Fibroblast of mammary gland (primary cell): ENCODE measurements at places on chromosomes 5 and 9.
A peak's percentile ranks its signal among the peaks of the same experiment; 100 is the strongest.

DNA sequence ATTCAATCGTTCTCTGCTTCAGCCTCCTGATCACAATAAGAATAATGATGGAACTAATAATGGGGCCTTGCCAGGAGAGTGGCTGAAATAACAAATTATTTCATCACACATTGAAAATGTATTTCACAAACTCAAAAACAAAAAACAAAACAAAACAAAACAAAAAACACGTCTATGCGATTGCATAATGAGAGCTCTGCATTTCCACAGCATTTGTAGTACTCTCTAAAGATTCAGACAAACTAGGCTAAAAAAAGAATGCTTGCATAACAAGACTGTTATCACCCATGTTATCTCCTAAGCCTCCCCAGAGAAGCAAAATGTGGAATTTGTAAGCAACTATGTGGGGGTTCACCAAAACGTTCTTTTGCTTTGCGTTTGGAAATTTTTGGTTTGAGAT lies 48.1 kb downstream of the PRELID2 start:
- DNase-seq: no peak

DNA sequence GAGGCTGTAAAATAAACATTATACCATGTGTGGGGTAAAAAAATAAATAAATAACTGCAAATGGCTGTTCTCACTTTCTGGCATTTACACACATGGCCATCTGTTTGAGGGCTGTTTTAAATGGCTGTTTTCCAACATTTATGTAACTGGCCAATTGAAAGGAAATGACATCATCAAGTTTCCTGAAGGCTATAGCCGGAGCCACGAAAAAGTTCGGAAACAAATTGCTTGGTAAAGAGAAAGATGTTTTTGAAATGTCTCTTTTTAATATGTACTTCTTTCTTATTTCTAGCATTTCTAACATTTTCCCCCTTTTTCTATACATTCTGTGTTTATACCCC lies 95.4 kb upstream of the DAB2 start:
- peak; percentile 92 for DNase-seq

DNA sequence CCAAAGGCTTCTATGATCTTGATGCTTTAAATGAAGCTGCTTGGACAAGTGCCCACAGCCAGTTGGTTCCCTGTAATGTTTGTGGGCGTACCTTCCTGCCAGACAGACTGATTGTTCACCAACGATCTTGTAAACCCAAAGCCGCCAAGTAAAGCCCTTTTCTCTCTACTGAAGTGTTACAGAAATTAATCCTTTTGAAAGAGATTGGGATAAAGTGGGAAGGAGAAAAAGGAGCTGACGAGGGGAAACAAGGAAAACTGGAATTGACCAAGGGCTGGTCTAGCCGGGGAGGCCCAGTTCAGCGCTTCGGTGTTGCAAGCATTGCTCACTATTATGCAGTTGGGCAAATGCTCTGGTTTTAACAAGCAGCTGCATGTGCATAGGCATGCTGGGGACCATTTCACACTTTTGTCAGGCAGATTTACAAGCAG lies 53.2 kb downstream of the ZNF474 start:
- peak; percentile 88 for DNase-seq

- peak; percentile 61 for DNase-seq
Measured at GRCh38 chr5:163569284-163569683, 63.9 kb downstream of the MAT2B start.

DNA sequence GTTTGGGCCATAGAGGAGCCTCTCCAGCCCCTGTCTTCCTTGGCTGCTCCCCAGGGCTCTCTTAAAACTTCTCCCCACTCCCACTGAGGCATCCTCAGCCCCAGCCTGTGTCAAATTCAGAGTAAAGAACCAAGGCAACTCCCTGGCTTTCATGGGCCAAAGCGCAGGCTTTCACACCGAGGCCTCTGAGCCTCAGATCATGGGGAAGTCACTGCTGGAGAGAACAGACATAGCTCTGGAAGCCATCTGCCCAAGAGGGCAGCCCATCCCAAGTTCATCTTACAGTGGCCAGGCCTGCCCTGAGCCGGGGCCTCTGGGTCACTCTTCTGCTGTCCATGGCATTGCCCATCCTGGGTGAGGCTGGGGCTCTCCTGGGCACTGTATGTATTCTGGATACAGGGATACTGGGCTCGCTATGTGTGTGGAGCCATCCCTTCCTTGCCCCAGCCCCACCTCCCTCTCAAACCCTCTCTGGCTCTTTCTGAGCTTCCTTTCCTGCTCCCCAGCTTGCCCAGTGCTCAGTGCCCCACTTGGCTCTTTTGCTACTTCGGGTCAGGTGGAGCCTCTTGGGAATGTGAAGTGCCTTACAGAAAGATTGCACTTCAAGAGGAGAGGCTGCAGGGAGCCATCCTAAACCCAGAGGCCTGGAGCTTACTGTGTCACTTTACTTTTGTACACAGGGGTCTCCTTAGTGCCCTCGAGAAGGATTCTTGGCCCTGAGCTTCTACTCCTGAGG lies 33.0 kb downstream of the TGFBI start:
- no peak for DNase-seq

DNA sequence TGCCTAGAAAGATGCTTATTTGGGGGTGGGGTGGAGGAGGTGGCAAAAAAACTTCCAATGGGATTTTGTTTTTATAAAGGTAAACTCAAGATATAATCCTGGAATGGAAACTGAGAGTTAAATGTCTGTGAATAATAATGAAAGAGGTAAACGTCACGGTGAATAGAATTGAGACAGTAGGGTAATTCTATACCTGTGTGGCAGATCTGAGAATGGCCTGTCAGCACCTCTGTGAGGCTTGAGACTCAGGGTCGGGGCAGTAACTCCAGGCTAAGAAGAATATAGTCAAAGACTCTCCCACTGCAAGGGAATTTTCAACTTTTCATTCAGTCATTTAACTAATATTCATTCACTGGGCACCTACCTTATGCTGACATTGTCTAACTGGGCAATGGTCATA lies 581.2 kb upstream of the ZNF608 start:
- DNase-seq: no peak

DNA sequence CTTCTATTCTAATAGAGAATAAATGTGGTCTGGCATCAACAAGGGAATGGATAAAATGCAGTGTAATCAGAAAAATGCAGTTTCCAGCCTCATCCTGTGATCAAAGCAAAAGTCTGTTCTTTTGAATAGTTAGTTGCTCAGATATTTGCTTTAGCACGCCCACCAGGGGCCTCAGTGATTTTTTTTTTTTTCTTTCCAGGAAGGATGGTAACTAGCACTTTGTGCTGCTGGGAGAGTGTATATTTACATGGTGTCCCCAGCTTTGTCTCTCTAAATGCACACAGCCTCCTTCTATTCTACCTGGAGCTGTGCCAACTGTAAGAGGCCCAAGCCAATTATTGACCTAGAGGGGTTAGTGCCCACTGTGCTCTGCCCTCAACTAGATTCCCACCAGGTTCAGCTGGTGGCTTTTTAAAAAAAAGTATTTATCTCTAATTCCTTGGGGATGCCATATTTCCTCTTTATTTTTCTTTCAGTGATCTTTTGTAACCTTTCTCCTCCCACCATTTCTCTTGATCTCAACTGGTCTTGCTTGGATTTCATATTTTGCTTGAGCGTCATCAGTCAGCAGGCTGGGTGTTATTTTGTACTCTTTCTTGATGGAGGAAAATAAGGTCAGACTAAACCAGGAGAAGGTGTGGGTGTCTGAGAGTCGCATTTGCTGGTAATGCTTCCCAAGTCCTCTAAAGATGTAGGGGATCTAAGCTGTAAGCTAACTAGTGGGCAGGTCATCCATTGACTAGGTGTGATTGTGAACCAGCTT lies 193.0 kb upstream of the C9orf72 start:
- DNase-seq: no peak

DNA sequence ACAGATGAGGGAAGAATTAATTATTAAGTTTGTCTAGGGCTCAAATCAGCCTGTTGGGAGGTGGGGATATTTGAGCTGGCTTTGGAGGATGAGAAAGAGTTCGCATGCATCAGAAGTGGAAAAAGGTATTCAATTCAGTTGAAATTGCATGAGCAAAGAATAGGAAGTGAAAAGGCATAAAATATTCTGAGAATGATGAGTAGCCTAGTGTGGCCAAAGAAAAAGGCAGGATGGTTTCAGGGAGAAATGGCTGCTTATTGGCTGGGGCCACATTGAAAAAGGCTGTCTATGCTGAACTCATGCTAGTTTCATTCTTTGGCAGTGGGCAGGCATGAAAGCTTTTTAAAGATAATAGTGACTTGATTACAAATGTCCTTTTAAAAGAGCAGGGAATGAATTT lies 235.4 kb upstream of the RIOK2 start:
- no peak for DNase-seq

GRCh38 chr9:126804198-126804695 lies 593 bp upstream of the ZBTB43 start:
- DNase-seq: no peak

DNA sequence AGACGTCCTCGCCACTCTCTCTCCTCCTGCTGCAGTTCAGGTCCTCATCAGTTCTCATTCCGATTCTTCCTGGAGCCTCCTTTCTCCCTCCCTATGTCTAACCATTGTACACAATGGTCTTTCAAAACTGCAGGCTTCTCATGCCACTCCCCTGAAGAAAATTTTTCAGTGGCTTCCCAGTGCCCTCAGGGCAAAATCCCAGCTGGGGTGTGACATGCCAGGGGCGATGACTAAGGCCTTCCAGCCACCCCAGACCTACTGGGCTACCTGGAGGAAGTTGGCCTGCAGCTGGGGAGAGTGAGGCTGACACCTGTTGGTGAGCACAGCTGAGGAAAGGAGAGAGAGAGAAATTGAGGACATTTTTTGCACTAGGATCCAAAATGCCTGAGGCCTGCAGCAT lies 65.2 kb downstream of the SREK1 start:
- no peak for DNase-seq

DNA sequence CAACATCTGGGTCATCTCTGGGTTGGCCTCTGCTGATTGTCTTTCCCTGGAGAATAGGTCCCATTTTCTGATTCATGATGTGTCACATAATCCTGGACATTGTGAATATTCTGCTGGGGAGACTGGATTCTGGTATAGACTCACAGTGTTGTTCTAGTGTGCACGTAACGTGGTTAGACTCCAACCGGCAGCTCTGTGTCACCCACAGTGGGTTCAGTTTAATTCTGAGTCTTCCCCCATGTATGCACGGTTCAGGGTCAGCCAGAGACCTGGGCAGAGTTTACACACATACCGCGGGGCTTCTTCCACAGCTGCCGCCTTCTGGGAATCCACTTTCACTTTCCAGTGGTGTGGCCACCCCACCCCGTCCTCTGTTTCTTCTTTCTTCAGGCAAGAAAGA lies 38.0 kb upstream of the LRRC14B start:
- peak; percentile 58 for DNase-seq

GRCh38 chr5:149618581-149619248 lies 37.4 kb downstream of the ARHGEF37 start:
- DNase-seq: peak; percentile 72

DNA sequence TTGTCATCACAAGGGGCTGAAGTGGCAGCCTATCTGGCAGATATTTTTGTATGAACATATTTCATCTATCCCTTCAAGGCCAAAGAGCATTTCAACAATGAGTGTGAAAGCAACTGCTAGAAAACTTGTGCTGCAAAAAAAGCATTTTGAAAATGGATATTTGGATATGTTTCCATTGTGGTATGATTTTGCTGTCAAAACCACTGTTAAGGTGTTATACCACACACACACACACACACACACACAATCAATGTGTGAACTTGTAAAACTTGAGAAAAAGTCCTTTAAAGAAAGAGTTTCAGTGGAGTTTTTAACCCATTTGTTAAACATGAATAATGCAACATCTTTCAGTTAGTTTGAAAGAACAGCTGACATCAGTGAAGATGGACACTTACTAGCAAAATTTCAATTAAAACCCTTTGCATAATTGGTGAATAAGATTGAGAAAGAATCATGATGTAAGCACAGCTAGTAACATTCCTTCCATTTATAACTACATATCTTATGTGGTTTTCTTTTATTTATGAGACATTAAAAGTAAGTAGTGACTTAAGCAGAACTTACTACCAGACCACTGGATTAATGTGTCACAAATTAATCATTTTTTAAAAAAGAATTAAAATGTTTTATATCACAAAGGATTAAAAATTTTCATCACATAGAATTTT lies 182.6 kb upstream of the GNA14 start:
- peak; percentile 33 for DNase-seq

DNA sequence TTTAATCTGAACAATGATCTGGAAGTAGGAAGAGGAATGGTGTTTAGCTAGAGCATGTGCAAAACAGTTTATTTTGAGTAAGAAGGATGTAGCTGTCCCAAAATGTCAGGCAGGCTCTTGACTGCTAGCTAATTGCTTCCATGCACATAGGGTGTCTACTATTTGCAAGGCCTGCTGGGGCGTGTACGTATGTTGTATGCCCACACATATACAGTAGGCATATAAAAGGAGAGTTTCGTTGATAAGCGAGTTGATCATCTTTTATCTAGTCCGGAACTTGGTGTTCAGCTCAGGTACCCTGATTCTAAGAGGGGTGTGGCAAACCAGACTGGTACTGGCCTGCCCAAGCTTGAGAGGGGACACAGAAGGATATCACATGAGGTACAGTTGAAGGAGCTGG lies 177.2 kb downstream of the GOLPH3 start:
- no peak for DNase-seq

GRCh38 chr9:91395106-91395552 lies 28.5 kb downstream of the NFIL3 start:
- DNase-seq: peak; percentile 89

- peak; percentile 57 for DNase-seq
Measured at GRCh38 chr5:131109540-131110255, 55.4 kb downstream of the HINT1 start.

GRCh38 chr5:39270225-39270848 lies 51.0 kb upstream of the FYB1 start:
- DNase-seq: no peak

- DNase-seq: peak; percentile 21
Measured at GRCh38 chr9:85741095-85741874, 469 bp downstream of the AGTPBP1 start.

GRCh38 chr9:131227112-131227958 lies 49.0 kb downstream of the FAM78A start:
- peak; percentile 29 for DNase-seq

GRCh38 chr5:86532429-86532828 lies 85.3 kb upstream of the COX7C start:
- no peak for DNase-seq

DNA sequence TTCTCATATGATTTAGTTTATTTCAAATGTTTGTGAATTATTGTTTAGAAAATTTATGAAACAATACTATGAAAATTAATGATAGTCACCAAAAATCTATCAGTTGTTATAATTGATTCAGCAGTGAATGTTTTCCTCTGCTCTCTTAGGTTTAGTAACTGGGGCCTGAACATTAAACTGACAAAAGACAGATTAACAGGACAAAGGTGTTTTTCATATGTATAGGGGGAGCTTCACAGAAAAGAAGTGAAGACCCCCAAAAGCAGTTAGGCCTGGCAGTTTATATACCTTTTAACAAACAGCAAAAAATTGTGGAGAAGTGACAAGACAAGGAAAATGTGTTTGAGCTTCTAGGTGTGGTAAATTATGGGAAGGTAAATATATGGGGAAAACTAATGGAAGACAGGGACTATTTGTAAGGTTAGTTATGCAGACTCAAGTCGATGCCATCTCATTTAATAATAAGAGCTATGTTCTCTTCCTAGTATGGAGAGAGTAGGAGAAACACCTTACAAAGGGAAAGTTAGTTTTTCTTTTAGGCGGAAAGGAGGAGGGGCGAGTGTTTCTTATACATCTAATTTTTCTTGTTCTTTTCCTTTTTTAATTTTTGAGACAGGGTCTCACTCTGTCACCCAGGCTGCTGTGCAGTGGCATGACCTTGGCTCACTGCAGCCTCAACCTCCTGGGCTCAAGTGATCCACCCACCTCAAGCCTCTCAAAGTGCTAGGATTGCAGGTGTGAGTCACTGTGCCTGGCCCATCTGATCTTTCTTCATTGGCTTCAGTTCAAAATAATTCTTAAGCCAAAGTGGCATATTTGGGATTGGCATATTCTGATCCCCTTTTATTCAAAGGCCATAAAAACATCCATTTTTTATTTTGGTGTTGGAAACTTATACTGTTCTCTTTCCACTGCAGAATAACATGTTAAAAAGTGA lies 77.8 kb downstream of the C9orf153 start:
- no peak for DNase-seq
